ENCODE measurements at places on chromosomes 12 and 14. TPM values are rescaled to one million over a fixed set of nuclear protein-coding genes. Genes with fewer than 3 reads are reported as not detected.

GRCh38 chr12:15700595-15700994 lies 88.6 kb downstream of the EPS8 start:
- peaks cover 4% of the 10 kb centered on the region for H3K27me3 ChIP-seq
- no peaks in the 10 kb centered on the region for H3K36me3 ChIP-seq
- no peak overlapping the region for H3K27ac ChIP-seq
- H3K4me1 ChIP-seq, result peaks cover 7% of the 10 kb centered on the region
- no peak for DNase-seq
- H3K4me3 ChIP-seq, result no peak overlapping the region

DNA sequence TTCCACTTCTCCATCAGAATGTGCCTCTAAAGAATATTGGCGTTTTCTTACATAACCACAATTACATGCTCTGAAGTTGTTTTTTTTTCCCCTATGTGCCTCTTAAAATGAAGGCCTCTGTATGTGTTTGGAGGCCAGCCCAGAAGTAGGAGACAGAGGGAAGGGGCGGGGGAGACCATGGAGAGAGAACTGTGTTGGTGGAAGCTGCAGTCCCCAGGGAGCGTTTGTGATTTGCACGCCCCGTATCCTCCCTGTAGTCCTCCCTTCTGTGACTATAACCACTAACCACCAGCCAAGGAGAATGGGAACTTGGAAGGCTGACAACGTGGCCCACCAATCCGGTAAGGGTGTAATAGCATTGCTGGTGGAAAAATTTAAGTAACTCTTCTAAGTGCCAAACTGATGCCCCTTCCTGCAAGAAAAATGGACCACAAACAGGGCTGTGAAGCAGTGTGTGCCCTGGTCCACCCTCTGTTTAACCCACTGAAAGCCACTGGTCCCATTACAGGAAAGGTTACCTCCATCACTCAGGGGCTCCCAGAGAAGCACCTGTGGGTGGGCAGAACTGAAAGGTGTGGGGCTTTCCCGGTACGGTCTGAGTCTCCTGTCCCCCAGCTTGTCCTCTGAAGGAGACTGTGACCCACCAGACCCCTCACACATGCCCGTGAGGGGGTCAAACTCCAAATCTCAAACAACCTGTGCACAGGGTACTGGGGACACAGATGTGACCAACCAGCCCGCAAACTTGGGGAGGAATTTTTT lies 36.8 kb downstream of the CCDC88C start:
- H3K27me3 ChIP-seq, result no peaks in the 10 kb centered on the region
- peak overlapping the region; percentile 100 for H3K27ac ChIP-seq
- peak overlapping the region; percentile 36 for H3K4me3 ChIP-seq
- H3K4me1 ChIP-seq, result peaks cover 77% of the 10 kb centered on the region

- H3K27me3 ChIP-seq, result peaks cover 82% of the 10 kb centered on the region
- no peak for DNase-seq
- H3K4me3 ChIP-seq, result no peak overlapping the region
- peaks cover 14% of the 10 kb centered on the region for H3K36me3 ChIP-seq
Measured at GRCh38 chr14:36510078-36510799, 9.8 kb downstream of the NKX2-1 start.

GRCh38 chr12:132812631-132813305 lies 15.9 kb downstream of the GOLGA3 start:
- no peaks in the 10 kb centered on the region for H3K27me3 ChIP-seq
- H3K36me3 ChIP-seq, result peaks cover 5% of the 10 kb centered on the region
- H3K4me3 ChIP-seq, result no peak overlapping the region
- peaks cover 4% of the 10 kb centered on the region for H3K4me1 ChIP-seq
- H3K27ac ChIP-seq, result no peak overlapping the region
- DNase-seq, result no peak

DNA sequence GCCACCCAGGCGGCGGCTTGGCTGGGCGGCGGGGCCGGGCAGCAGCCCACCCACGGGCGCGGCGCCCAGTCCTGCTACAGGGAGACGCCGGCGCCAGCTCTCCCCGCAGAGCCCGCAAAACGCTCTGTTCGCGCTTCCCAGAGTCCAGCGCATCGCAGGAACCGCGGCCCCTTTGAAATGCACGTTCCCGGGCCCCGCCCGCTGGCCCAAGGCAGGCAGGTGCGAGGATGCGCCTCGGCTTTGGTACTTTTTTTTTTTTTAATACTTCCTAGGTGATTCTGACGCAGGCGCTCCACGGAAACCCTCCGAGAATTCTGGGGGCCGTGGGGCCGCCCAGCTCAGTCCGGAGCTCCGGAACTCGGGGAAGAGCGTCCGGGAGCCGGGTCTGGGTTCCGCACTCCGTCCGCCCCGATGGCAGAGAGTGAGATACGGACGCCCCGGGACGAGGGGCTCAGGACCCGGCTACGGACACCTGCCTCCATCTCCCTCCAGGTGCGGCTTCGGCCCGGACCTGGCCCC lies 483 bp downstream of the POC1B start:
- peak overlapping the region; percentile 88 for H3K27ac ChIP-seq
- no peaks in the 10 kb centered on the region for H3K27me3 ChIP-seq
- peak overlapping the region; percentile 95 for H3K4me3 ChIP-seq
- DNase-seq, result peak; percentile 29
- H3K4me1 ChIP-seq, result peaks cover 42% of the 10 kb centered on the region

- no peak overlapping the region for H3K4me3 ChIP-seq
- no peaks in the 10 kb centered on the region for H3K36me3 ChIP-seq
- H3K27ac ChIP-seq, result no peak overlapping the region
- H3K4me1 ChIP-seq, result no peaks in the 10 kb centered on the region
- DNase-seq, result no peak
Measured at GRCh38 chr12:25997201-25997963, 38.9 kb downstream of the RASSF8 start.

DNA sequence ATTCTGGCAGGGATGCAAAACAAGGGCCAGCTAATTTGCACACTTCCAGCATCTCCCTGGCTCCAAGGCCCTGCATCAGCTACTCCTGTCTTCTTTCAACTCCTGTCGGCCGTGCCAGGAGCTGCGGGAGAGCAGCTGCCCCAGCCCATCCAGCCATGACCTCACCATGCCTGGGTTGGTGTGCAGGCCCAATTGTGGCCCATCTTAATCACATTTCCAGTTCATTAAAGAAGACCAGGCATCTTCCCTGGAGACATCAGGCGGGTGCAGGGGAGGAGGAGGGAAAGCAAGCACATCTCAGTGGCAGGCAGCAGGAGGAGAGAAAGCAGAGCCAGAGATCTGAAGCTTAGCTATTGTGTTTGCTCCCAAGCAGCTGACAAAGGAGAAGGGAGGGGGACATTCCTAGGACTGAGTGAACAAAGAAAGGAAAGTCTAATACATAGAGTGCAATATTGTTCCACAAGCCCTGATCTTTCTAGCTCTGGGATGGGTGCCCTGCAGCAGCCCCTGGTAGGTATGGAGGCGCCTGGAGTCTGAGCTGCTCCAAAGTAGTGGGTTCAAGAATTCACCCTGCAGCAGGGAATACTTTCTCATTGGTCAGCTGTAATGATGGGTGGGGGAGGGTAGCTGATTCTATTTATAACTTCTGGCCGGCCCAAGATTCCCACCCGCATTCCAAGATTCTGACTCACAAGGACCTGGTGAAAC lies 40.1 kb downstream of the VWF start:
- H3K36me3 ChIP-seq, result peaks cover 4% of the 10 kb centered on the region
- no peak for DNase-seq
- no peak overlapping the region for H3K27ac ChIP-seq
- peaks cover 36% of the 10 kb centered on the region for H3K27me3 ChIP-seq
- no peaks in the 10 kb centered on the region for H3K4me1 ChIP-seq

DNA sequence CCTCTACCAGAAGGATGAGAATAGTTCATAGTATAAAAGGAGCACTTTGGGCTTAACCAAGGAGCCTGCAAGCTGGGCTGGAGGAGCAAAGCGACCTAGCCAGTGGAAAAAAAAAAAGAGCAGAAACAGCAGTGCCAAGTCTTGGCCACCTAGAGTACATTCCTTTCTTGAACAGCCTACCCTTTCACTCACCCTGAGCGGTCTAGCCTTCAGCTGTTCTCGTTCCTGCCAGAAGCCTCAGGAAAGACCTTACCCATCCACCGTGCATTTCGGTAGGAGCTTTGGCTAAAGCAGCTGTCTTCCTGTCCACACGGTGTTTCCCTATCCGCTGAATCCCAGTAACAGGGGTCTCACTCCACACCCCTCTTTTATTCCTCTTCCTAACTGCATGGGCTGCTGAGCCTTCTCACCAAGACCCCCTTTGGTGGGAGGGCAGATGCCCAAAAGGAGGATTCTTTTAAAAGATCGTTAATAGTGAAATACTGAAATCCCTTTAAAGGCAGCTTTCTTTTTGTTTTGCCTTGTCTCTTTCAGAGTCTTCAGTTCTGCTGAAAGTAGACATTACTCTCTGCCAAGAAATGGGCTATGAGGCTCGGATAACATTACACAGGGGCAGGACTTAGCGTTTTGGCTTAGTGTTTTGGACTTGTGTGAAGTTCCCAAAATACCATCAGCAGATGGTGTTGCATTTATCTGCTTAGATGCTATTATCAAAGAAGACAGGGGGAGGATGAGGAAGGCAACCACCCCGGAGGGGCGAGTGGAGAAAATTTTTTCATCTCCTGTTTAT lies 88.5 kb upstream of the METAP2 start:
- H3K36me3 ChIP-seq, result no peaks in the 10 kb centered on the region
- no peak for DNase-seq
- no peaks in the 10 kb centered on the region for H3K4me1 ChIP-seq
- peaks cover 16% of the 10 kb centered on the region for H3K27me3 ChIP-seq
- H3K4me3 ChIP-seq, result no peak overlapping the region
- H3K27ac ChIP-seq, result no peak overlapping the region

GRCh38 chr12:5201554-5202218 lies 158.0 kb downstream of the KCNA5 start:
- H3K4me1 ChIP-seq, result no peaks in the 10 kb centered on the region
- DNase-seq, result no peak
- peaks cover 24% of the 10 kb centered on the region for H3K27me3 ChIP-seq
- H3K4me3 ChIP-seq, result no peak overlapping the region
- H3K36me3 ChIP-seq, result peaks cover 2% of the 10 kb centered on the region

DNA sequence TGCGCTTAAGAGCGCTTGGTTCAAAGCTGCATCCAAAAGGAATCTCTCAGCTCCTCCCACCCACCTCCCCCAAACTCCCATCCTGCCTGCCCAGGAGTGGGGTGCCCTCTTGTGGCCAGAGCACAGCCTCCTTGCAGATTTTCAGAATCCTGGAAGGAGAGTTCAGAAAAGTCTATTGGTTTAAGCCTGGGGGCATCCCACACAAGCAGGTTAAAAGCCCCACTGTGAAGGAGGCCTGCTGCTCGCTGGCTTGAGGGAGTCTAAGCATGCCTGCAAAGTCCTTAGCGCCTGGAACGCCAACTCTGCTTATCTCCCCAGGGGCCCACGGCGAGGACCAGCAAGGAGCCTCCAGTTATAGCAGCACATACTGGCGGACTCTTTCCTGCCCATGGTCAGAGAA lies 297.1 kb downstream of the KSR2 start:
- no peaks in the 10 kb centered on the region for H3K4me1 ChIP-seq
- H3K36me3 ChIP-seq, result peaks cover 2% of the 10 kb centered on the region
- H3K27ac ChIP-seq, result no peak overlapping the region
- DNase-seq, result no peak

GRCh38 chr12:47773062-47773857 lies at the start of gene SLC48A1:
Gene SLC48A1, plus strand, starts transcription at chr12:47773238. Its CDS starts 67 bp downstream, at chr12:47773305.
- H3K4me3 ChIP-seq, result peak within 1 kb of the TSS; percentile 95
- H3K27me3 ChIP-seq, result no peaks in the 10 kb centered on the region
- no peaks in the 10 kb centered on the region for H3K36me3 ChIP-seq
- peak; percentile 71 for DNase-seq
- peaks cover 11% of the 10 kb centered on the region for H3K4me1 ChIP-seq
- peak within 1 kb of the TSS; percentile 81 for H3K27ac ChIP-seq

DNA sequence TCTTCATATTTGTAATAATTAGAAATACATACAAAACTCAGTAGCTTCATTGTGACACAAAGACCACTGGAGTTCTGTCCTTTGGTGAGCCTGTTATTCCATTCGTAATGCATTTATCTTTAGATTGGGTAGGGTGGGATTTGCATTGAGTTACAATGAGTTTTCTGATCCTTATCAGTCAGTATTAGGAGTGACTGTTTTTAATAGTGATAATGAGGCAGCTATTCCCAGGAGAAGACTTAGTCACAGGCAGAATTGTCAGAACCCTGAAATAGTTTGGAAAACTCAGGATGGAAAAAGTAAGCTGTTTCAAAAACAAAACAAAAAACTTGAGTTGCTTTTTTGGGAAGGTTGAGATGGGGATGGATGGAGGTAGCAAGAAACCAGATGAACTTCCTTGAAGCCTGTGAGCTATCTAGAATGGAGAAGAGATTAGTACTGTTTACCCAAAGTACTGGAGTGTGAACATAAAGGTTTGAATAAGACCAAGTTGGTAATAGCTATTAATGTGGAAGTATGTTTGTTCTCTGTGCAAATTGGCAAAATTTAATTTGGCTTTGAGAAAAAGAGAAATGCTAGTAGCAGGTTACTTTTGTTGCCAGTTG lies 38.6 kb downstream of the FBXO34 start:
- peaks cover 4% of the 10 kb centered on the region for H3K4me1 ChIP-seq
- no peaks in the 10 kb centered on the region for H3K27me3 ChIP-seq
- H3K4me3 ChIP-seq, result no peak overlapping the region
- no peak overlapping the region for H3K27ac ChIP-seq
- H3K36me3 ChIP-seq, result peaks cover 8% of the 10 kb centered on the region

GPRC5A gene
- 0.02 TPM for total RNA-seq

CPM gene
- 4.1 TPM for total RNA-seq

CDC42BPB gene
- 11.6 TPM for total RNA-seq

KCNA5 gene
- total RNA-seq, result not detected

RDH12 gene
- total RNA-seq, result not detected

TMEM260 gene
- 21.2 TPM for total RNA-seq

Data from T-helper 17 cell (primary cell).